A172 (cell line): ENCODE measurements at places on chromosomes 12 and 14. TPM values are rescaled to one million over a fixed set of nuclear protein-coding genes. Genes with fewer than 3 reads are reported as not detected.
A peak's percentile ranks its signal among the peaks of the same experiment; 100 is the strongest.

INHBE gene
- 0.14 and 0.17 TPM in 2 replicates for total RNA-seq

DNA sequence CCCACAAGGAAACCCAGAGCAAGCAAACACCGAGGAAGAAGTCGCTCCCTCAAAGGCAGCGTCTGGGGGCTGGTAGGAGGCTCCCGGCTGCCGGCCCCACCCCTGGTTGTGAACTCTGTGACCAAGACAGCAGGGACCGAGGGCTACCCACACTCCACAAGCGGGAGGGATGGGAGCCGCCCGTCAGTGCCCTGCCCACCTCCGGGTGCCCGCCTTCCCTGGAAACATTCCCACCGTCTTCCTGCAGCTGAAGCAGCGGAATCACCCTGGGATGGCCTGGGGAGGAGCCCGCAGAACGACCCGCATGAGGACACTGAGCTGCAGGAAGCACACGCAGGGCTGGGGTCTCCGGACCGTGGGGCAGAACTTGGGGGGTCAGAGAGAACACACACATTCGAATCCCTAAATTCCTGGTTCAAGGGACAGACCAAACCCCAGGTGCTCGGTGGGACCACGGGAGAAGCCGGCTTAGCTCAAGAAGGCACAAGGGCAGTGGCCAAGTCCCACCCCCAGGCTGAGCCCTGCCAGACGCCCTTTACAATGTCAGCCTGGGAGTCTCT is 33.5 kb upstream of the C14orf180 start:
- no peak for DNase-seq

- DNase-seq = peak; percentile 17
Observed at GRCh38 chr12:64806593-64807460, 17.6 kb upstream of the TBC1D30 start.

- DNase-seq = no peak
Observed at GRCh38 chr14:22819151-22819988, 4.1 kb upstream of the SLC7A7 start.

GRCh38 chr14:56797569-56798446 is 12.5 kb downstream of the OTX2 start:
- DNase-seq = no peak

GRCh38 chr12:28089338-28089737 is 100.9 kb upstream of the CCDC91 start:
- peak; percentile 37 for DNase-seq

GRCh38 chr12:117188121-117188665 is 2.1 kb downstream of the FBXO21 start:
- DNase-seq = no peak

GRCh38 chr14:58944343-58944967 is 244.0 kb upstream of the DAAM1 start:
- DNase-seq = no peak

DNA sequence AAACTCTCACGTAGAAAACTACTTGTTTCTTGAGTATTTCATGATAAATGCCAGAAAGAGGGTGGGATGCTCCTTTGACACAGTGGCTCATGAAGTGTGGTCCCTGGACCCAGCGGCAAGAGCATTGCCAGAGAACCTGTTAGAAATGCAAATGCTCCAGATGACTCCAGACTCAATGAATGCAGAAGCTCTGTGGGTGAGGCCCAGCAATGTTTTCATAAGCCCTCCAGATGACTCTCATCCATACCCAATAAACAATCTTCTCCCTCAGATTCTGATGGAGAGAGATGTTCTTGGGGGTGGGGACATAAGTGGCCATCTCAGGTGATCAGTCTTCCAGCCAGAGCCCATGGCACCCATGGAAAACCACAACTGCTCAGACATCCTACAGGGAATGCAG is 88.9 kb downstream of the SMOC1 start:
- DNase-seq = no peak

DNA sequence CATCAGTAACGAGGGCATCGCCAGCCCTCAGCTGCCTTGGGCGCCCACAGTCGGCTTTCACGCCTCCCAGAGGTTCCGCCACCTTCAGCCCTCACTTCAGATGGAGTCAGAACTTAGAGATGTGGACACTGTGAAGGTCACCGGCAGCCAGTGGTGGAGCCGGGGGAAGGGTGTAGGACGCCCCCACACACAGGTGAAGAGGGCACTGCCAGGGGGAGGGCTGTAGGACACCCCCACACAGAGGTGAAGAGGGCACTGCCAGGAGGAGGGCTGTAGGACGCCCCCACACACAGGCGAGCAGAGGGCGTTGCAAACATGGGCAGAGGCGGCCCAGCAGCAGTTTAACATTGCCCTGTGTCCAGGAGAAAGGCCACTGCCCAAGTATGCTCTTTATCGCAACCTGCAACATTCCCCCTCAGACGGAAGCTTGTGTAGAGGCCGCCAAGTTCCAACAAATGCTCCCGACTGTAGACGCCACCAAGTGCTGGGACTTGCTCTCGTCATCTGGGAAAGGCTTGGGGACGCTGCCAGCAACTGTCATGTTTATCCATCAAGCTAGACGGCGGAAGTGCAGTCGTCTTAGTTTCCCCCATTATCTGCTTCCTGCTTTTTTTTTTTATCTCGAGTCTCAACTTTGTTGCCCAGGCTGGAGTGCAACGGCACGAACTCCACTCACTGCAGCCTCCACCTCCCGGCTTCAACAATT is 4.9 kb upstream of the ANKLE2 start:
- no peak for DNase-seq

DNA sequence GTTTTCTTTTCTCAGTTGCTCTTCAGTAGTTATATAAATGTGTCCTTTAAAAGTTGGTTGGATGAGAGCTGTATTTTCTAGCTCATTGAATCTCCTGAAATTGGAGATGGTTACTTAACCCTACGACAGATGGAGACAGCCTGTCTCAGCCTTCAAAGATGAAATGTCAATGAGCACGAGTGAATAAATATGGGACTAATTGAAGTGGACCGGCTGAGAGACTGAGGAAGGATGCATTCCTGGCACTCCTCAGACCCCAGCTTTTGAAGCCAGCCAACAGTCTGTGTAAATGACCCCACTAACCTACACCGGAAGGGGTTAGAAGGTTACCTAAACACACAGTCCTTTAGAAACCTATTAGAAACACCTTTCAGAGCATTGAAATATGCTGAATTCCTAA is 46.6 kb downstream of the PDZRN4 start:
- no peak for DNase-seq

- DNase-seq = no peak
Observed at GRCh38 chr12:6563448-6564050, 4.5 kb downstream of the NOP2 start.
